ENCODE measurements at places on chromosomes 4 and X.

GRCh38 chr4:32037399-32037798 lies 1317.2 kb downstream of the PCDH7 start:
- no peak for DNase-seq

DNA sequence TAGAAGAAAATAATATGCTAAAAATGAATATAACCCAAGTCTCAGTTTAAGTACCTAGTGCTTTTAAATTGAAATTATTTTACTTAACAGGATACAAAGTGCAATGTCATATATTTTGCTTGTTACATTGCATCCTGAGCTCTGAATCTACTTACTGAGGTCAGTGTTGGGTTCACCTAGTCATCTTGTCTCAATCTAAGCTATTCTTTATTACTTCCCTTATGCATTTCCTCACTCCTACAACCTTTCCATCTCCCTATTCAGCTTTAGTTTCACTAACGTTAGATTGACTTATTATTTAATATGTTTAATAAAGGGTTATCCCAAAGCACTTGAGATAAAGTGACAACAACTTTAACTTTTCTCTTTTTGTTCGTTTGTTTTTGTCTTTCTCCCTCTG lies 483.7 kb downstream of the FSTL5 start:
- no peak for DNase-seq

GRCh38 chr4:6769233-6769988 lies 13.1 kb upstream of the KIAA0232 start:
- no peak for DNase-seq

DNA sequence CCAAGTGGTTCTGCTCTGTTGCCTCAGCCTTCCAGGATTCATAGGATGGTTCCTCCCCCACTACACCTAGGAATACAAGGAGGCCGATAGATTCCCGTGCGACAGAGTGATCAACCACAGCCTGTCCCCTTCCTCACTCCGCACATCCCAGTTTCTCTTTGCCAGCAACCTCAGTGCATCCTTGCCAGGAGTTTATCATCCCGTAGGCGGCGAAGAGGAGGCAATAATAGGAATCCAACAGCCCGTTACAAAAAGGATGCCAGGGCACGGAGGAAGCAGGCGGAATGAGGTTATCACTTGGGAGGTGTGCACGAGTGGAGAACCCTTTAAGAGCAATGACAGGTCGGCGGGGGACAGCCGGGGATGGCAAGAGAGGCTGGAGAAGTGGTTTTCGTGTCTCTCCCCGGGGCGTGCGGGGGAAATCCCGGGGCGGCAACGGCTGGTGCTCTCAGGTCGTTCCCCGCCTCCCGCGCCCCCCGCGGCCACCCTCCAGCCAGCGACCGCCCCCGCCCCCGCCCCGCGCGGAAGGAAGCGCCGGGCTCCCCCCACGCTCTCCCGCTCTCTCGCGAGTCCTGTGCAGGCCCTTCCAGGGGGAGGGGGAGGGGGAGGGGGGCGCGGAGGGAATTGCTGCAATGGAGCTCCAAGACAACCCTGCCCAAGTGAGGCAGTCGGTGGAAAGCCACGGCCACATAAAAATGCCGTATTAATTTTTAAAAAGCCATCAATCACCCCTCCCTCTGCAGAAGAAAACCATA lies 1.6 kb downstream of the PPP3CA start:
- no peak for DNase-seq

- peak; percentile 53 for DNase-seq
Measured at GRCh38 chrX:49039598-49040375, 3.4 kb downstream of the TFE3 start.

DNA sequence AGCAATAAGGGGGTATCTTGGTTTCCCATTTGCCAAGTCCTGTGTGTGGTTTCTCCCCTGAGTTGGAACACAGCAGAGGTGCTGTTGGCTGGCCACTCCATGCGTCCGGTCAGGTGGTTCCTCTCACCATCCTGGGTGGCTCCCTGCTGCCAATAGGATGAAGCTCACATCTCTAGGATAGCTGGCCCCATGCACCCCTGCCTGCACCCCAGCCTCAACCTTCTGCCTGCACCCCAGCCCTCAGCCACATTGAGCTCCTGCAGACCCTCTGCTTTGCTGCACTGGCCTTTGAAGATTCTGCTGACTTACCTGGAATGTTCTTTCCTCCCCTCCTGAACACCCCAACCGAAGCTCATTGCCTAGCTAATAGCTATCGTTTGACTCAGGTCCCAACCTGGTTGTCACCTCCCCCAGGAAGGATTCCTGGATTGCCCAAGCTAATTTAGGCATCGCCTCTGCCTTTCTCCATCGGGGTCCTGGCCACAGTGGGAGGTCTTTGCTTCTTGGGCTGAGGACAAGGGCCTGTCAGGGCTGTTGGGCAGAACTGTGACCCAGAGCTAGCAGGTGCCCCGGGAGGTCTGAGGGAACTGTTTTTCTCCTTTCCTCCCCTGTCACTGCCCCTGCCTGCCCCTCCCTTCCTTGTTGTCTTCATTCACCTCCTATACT lies 36.6 kb upstream of the GRPEL1 start:
- no peak for DNase-seq

DNA sequence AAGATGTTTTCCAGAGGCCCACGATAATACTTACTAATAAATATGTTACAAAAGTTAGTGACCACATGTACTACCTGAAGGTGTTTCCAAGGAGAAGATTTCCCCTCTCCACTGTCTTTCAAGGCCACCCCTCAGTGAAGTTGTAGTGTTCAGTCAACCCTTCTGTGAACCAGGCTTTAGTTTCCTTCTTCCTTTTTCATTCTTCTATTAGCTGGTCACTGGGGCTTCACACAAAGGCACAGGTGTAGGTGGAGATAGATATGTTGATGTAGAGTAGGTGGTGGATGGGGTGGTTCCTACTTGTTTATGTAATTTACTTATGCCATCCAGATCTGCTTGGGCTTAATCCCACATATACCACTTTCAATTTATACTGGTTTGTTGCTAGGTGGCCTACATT lies 43.3 kb upstream of the ADAM29 start:
- DNase-seq: no peak

- DNase-seq: no peak
Measured at GRCh38 chrX:68049466-68049865, 383.8 kb downstream of the OPHN1 start.

DNA sequence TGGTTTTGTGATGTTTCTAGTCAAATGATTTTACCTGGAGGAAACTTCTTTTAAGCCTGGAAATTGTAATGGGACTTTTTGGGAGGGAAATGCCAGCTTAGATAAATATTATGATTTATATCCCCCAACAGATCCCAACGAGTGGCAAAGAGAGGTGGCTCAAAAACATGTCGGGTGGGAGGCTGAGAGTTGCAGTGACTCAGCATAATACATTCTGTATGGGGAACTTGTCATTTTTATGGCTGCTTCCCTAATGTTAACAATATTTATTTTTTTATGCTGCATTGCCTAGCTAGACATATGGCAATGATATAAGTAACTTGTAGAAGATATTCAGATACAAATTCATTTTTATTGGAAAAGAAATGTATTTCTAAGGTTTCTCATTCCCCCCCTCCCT lies 219.0 kb downstream of the ARHGAP10 start:
- DNase-seq: no peak

- no peak for DNase-seq
Measured at GRCh38 chrX:41002026-41002425, 83.2 kb upstream of the USP9X start.

DNA sequence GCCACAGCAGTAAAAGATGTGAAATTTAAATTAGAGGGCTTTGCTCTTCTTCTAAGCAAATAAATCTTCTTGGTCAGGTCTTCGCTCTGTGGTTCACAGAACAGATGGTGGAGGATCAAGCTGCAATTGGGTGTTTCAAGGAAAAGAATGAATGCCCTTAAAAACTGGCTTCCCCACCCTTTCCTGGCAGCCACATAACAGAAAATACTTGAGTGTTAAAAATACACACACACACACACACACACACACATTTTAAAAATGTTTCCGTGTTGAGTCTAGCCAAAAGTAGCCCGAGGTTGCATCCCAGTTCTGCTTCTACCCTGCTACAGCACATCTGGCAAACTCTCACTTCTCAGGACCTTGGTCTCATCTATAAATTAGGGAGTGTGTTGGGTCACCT lies 56.7 kb upstream of the FGFBP2 start:
- no peak for DNase-seq

DNA sequence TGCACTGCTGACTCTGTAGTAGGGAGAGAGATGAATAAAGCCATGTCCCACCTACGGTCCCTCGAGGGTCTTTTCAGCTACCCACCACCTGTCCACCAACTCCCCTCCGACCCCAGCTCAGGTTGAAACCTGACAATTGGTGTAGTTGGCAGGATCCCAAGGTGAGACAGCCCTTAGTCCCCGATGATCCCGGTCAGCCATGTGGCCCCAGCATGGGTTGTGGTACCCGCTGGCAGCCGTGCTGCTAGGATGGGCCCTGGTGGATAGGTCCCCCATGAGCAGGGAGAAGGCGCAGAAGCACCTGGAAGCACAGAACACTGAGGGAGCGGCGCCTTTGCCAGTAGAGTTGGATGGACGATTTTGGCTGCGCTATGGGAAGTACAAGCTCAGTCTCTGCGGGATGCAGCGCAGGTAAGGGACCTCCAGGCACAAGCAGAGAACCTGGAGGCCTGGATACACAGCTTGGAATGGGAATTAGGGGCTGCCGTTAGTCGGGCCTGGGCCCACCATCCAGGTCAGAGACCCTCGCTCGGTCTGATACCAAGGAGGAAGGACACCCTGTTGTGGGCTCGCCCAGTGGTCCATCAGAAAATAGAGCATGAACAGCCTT lies 694.6 kb upstream of the AGA start:
- no peak for DNase-seq

DNA sequence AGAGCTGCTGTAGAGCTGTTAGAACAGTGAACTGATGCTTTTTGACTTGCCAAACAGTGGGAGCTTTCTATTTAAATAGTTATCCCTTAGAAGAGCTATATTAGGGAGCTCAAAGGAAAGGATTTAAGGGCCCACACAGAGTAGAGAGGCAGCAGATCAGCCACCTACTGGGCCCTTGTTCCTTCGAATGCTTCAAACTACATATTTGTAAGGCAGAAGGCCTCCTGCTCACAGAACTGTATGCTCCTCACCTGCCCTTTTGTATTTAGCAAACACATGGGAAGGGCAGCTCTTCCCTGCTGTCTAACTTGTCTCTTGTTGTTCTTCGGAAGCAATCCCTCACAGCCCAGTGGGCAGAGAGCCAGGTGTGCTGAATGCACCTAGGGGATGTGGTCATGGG lies 38.0 kb downstream of the IL1RAPL1 start:
- DNase-seq: no peak

DNA sequence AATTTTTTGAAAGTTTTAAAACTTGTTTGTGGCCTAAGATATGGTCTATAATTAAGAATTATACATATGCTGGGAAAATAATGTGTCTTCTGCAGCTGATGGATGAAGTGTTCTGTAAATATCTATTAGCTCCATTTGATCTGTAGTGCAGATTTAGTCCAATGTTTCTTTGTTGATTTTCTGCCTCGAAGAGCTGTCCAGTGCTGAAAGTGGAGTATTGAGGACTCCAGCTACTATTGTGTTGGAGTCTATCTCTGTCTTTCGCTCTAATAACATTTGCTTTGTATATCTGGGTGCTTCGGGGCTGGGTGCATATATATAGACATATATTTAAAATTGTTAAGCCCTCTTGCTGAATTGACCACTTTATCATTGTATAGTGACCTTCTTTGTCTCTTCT lies 2127.3 kb downstream of the PCDH7 start:
- DNase-seq: no peak

DNA sequence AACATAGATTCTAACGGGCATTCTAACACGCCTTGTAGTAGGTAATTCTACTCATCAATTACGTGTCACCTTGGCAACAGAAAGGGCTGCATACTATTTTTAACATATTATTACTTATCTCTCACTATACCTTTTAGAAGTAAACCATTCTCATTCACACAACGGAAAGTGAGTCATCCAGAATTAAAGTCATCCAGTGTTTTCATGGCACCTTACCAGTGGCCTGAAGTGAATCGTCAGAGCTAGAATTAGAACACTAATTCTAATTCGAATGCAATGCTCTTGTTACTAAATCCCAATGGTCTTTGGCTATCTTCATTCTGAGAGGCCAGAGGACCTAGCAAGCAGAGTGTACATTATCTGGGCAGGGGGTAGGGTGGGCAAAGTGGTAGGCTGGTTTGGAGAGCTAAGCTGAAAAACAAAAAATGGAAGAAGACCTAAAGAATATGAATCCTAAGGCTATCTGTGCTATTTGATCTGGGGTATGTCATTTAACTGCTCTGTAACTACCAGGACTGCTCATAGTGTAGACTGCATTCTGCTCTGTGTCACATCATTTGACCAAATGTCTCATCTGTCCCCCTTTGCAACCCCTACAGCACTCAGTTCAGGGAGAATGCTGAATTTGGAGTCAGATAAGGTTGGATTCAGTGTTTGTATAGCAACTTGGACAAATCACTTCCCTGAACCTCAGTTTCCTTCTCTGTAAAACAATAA lies 96.5 kb downstream of the HDAC8 start:
- DNase-seq: no peak

- DNase-seq: no peak
Measured at GRCh38 chr4:36966756-36967460, 277.6 kb upstream of the NWD2 start.

DNA sequence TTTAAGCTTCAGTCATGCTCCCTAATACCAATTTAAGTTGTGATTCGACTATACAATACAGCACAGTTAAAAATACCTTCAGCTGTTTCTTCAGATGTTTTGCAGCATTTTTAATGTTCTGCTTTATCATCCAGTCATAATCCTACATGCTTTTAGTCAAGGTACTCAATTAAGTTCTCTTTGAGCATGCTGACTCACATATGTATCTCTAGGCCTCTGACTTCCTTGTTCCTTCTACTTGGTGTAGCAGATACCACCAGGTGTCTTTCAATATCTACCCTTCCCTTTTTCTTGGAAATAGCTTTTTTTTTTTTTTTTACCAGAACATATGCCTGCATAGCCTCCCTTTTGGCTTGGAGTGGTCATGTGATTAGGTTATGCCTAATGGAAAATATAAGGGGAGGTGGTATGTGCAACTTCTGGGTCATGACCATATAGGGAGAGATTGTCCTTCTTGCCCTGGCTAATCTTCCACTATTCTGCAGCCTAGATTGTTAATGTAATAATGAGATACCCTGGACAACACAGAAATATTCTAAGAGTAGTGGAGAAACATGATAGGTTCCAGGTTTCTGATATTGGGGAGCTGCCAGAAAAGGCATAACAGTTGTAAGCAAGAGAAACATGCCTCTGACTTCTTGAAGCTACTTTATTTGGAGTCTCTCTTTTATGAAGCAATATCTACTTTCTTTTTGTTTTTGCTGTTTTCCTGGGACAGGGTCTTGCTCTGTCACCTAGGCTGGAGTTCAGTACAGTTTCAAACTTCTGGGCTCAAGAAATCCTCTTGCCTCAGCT lies 737.2 kb upstream of the SLIT2 start:
- no peak for DNase-seq

All from SHP77 treated with DMSO at 0.1 percent for 48 hours (cell line).